ENCODE measurements at places on chromosomes 12 and 14.

GRCh38 chr12:82937151-82937550, 250.4 kb downstream of the TMTC2 start:
- no peak for DNase-seq

DNA sequence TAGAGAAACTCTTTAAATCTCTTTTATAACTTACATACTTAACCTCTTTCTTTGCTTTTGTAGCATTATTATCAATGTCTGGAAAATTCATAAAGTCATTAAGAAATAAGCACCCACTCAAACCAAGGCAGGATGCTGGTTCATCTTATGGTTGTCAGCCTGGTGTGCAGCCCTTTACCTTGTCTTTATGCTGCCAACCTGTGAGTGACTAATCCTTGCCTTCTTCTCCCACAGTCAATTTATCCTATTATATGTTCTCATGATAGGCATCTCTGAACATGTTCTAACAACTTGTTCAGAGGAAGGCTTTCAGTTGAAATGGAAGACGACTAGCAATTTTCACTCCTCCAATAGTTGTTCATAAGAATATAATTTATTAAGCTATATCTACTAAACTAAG, 186.9 kb upstream of the CAND1 start:
- DNase-seq: no peak

DNA sequence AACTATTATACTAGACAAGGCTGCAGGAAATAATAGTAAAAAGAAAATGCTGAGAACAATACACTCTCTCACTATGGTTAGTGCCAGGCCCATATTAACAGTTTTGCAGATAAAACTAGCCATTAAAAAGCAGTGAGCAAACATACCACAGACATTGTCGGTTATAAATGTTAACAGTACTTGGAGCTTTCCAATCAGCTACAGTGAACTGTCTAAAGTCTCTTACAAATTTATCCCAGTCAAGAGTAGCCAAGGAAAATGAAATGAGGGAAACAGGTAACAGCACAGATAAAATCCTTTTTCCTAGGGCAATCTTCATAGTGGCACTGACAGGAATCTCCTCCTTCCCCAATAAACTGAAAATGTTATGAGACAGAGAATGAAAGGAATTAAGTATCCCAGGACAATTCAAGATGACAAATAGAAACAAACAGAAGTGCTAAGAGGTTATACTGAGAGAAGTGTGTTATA, 30.8 kb downstream of the PAWR start:
- DNase-seq: no peak

GRCh38 chr12:42584651-42585111, 4.9 kb downstream of the PRICKLE1 start:
- DNase-seq: no peak

DNA sequence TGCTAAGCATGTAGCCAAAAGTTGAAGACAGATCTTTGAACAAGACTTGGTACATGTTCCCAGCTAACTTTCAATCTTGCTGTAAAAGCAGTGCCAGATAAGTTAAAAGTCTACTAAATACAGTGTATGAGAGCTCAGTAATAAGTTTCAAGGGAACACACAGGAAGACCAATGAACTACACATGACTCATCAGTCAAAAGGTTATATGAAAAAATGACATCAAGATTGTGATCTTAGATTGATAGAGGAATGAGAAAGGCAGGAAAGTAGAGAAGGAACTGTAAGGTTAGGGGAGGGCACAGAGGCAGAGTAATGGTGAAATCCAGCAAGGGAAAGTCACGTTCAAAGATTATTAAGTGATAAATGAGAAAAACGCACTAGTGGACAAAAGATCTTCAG, 249.9 kb upstream of the FLRT2 start:
- DNase-seq: no peak

DNA sequence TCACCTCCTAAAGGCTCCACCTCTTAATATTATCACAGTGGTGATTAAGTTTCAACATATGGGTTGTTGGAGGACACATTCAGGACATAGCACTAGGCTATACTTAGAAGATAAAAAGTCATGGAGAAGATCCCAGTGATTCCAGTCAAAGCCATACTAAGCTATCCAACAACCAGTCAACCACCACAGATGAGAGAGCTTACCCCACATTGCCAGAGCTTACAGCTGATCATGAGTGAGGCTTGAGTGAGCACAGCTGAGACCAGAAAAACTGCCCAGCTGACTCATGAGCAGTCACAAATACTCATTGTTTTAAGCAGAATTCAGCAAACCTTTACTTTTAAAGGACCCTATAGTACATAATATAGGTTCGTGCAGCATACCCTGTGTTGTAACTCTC, 85.1 kb downstream of the DRAM1 start:
- DNase-seq: no peak

- DNase-seq: peak; percentile 2
Measured at GRCh38 chr12:62785941-62786559, 148.9 kb downstream of the PPM1H start.

DNA sequence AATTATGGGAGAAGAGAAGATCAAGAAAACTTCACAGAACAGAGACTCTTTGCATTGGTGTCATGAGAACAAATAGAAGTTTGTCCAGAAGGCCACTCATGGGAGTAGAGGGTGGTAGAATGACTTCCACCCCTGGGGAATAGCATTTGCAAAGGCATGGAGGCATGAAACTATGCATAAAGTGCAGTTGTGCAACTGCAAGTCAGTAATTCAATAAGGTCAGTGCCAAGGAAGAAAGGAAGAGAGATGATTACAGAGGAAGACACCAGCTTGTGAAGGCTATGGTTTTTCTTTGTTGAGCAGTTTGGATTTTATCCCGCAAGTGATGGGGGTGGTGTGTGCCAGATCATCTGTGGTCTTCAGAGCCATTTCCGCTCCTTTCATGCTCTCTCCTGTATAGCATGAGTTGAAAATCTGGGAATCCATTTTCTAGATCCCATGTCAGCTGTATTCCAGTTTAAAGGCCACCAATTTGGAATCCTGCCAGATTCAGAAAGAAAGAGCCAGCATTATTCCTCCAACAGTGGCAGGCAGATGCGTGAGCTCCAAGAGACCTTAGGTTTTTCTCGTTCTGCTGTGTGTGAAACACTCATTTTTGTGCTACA, 67.6 kb upstream of the GRIN2B start:
- no peak for DNase-seq

GRCh38 chr14:67875175-67876006, 55.8 kb downstream of the RAD51B start:
- no peak for DNase-seq

DNA sequence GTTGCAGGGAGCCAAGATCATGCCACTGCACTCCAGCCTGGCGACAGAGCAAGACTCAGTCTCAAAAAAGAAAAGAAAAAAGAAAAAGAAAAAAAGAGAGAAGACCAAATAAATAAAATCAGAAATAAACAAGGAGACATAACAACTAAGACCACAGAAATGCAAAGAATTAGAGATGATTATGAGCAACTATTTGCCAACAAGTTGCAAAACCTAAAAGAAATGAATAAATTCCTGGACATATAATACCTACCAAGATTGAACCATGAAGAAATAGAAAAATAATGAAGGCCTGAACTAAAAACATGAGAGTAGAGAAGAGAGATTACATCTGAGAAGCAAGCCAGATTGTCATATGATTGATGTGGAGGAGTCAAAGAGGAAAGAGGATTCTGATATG, 17.6 kb upstream of the EPS8 start:
- DNase-seq: no peak

DNA sequence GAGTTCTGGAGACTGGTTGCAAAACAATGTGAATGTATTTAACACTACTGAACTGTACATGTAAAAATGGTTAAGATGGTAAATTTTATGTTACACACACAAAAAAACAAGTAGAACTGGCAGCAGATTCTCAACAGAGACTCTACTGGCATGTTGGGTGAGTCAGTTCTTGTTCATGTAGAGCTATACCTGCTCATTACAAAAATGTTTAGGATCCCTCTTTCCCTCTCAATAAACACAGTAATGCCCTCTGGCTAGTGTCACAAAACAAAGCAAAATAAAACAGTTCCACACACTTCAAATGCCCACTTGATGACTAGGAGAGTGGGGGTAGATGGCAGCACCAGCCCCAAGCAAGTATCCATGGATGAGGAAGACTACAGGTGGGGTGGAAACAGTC, 13.7 kb upstream of the ZNF740 start:
- DNase-seq: no peak

- no peak for DNase-seq
Measured at GRCh38 chr12:51901121-51901817, 6.0 kb upstream of the ACVRL1 start.

- no peak for DNase-seq
Measured at GRCh38 chr12:53160000-53160399, 20.5 kb upstream of the ZNF740 start.

DNA sequence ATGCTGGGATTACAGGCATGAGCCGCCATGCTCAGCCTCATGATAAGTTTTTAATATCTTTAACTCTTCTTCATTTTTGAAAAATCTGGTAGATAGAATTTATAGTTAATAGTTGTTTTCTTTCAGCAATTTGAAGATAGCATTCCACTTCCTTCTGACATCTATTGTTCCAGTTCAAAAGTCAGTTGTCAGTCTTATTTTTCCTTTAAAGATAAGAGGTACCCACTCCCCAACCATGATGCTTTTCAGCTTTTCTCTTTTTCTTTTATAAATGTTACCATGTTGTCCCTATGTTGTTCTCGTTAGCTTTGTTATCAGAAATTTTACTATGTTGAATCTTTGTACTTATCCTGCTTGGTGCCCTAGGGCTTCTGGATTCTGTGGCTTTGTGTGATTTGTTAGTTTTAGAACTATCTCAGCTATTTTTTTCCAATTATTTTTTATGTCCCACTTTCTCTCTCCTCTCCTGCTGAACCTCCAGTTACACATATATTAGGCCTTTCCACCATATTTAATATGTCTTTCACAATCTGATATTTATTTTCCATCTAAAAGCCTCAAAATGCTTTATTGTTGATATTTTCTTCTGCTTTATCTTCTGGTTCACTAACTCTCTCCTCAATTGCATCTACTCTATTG, 181.6 kb upstream of the FOXN3 start:
- no peak for DNase-seq

- no peak for DNase-seq
Measured at GRCh38 chr12:124392667-124393413, 97.9 kb downstream of the RFLNA start.

DNA sequence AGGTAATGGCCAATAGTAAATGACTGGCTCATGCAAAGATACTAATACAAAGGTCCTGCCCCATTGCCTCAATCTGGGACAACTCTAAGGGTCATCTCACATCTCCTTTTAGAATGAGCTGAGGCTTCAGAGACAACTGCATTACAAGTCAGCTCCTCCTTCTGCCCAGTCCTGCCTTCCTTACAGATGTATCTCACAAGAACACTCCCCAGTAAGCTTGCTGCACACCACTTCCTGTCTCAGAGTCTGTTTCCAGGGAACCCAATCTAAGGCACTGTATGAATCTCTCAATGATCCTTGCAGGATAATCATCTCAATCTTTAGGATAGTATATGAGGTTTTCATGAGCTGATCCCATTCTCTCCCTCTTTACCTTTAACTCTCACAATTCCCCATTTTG, 57.8 kb upstream of the ZDHHC17 start:
- no peak for DNase-seq

DNA sequence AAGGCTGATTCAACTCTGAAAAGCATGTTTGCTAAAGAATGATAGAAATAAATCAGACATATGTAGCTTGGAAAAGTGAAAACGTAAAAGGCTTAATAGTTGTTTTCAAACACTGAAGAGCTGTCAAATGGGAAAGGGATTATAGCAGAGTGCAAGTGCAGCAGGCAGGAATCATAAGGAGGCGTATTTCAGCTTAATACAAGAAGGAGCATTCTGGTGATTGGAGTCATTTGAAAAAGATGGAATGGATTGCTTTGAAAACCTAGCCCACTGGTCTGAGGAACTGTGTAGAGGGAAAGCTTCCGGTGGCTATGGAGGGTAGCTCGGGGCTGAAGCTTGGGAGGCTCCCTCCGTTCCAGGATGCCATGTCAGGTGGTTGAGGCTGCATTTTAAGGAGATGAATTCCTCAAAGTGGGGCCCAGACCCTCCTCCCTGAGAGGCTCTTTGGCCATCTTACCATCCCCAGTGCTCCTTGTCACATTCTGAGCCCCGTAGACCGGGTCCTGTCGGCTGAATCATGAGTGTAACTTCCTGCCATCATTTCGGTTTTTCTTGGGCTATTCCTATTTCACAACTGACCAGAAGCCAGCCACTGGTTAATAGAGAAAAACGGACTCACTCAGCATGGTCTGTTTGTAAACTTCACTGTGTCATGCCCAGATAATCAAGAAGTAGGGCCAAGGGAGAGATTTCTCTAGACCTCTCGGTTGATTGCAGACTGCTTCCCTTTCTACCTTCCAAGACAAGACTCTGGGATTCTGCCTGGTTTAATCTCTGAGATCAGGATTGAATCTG, 6.5 kb downstream of the WNT5B start:
- no peak for DNase-seq

- DNase-seq: no peak
Measured at GRCh38 chr14:99522457-99522891, 41.3 kb downstream of the CCNK start.

- DNase-seq: no peak
Measured at GRCh38 chr14:96304956-96305355, 48.9 kb downstream of the BDKRB1 start.

DNA sequence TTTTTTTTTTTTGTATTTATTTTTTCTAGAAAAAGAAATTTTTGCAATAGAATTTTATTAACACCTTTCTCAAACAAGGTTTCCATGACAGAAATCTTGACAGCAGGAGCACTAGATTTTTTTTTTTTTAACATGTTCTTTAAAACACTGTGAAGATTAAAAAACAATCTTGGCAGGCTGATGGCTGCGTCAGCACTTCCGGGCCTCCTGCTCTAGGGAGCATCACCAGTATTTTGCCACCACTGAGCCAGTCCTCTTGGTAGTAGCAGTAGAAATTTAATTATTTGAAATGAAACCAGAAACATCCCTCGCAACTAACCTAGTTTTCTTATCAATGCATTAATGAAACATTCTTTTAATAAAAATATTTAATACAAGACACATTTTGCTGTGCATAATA, 99.6 kb downstream of the APAF1 start:
- DNase-seq: no peak

- DNase-seq: no peak
Measured at GRCh38 chr12:17159506-17160300, 553.7 kb upstream of the LMO3 start.

- DNase-seq: no peak
Measured at GRCh38 chr12:42090899-42091298, 53.8 kb downstream of the GXYLT1 start.

DNA sequence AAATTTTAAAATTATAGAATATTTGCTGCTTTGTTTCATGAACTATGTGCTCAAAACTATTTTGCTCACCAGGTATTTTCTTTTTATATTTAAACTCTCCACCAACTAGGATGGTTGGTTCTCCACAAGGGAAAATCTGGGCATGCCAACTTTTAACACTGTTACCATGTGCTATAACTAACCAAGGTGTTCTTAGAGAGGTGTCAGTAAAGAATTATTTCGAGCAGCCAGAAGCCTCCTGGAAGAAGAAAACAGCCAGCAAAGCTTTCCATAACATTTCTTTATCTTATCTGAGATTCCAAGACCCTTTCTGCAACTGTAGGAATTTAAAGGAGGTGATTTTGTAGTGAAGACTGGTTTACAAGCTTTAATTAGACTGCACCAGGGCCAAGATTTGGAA, 97.3 kb downstream of the PRICKLE1 start:
- DNase-seq: no peak

GRCh38 chr12:31366104-31366621, 40.2 kb upstream of the SINHCAF start:
- DNase-seq: no peak

All from activated naive CD8-positive, alpha-beta T cell treated with anti-CD3 and anti-CD28 coated beads for 36 hours (primary cell).